ENCODE measurements at places on chromosomes 3 and 15.

DNA sequence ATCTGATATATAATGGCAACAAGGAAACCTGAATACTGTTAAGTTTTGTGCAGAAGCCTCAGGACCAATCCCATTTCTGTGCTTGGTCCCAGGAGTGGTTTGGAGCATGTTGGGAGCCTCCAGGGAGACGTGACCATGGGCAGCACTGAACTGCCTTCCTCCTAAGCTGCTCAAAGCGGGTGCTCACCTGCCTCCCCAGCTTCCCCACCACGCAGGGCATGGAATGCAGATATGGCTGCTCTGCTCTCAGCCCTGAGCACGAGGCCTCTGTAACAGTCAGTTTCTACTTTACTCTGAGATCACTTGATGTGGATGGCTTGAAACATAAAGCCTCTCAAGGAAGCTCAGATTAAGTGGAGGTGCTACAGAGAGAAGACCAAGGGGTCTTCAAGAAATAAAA lies 49.3 kb downstream of the MESD start:
- no peak for DNase-seq

DNA sequence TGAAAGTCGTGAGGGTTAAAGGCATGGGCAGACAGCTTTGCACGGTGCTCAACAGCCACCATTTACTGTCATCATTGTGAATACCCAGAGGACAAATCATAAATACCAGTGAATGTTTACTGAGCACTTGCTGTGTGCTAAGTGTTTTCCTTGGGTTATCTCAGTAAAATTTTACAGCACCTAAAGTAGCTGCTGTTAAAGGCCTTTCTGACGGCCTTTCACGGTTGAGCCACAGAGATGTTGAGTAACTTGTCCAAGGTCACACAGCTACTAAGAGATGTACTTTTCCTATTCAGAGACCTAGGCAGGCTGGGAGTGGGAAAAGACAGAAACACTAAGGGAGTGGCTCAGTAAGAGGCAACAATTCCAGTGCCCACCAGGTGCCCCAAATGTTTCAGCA lies 393 bp upstream of the CPNE9 start:
- no peak for DNase-seq

- DNase-seq = no peak
Observed at GRCh38 chr3:59595830-59596229, 546.0 kb upstream of the CFAP20DC start.

DNA sequence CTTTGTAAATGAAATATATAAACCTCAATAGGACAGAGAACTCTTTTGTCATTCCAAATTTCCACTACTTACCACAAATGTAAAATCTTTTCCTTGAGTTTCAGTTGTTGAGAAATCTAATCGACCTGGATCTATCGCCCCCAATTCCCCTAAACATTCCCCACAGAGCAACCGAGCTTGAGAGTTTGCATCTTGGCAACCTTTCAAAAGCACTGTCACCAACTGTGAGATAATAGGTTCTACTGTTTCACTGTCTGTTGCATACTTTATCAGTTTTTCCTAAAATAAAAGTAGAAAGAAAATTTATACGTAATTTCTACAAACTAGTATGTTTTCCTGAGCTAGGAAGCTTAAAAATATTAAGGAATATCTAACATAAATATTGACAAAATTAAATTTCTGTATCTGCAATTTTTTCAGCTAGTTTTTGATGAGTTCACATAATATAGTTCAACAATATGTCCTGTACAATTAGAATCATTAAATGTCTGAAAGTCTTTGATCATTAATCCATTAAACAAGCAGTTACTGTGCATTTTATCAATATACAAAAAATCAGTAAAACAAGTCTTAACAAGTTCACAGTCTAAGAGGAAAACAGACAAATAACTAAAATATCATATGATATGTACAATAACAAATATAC lies 54.5 kb downstream of the ATR start:
- peak; percentile 4 for DNase-seq

DNA sequence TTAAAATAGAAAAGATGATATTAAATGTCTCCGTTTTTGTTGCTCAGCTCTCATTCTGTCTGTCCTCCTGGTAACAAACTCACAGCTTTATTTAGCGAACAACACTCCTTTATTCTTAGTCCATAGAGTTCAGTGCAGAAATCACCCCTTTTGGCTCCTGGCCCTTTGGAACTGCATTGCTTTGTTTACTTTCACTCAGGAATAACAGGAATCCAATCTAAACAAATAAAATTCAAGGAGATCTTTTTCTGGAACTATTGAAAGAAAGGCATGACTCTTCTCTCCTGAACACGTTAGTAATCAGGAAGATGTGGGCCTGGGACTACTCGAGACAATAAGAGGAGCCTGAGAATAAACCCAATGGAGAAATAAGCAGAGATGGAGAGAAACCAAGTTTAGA lies 409.2 kb downstream of the DIPK2A start:
- no peak for DNase-seq

GRCh38 chr3:22377421-22377820 lies 626.4 kb upstream of the ZNF385D start:
- peak; percentile 68 for DNase-seq

DNA sequence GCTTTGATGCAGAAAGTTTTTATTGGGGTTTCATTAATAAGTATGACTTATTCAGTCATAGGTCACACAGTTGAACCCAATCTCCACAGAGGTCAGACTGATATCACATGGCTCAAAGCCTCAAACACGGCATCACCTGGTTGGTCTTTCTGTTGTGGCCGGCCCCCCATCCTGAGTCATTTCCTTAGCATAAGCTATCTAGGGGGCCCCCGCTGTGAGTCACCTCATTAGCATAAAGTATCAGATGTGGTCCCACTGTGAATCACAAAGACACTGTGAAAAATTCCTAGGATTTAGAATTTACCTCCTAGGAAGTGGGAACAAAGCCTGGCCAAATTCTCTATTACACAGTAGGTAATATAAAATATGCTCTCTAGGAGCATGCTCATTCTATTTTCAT lies 502.2 kb downstream of the PYDC2 start:
- no peak for DNase-seq

DNA sequence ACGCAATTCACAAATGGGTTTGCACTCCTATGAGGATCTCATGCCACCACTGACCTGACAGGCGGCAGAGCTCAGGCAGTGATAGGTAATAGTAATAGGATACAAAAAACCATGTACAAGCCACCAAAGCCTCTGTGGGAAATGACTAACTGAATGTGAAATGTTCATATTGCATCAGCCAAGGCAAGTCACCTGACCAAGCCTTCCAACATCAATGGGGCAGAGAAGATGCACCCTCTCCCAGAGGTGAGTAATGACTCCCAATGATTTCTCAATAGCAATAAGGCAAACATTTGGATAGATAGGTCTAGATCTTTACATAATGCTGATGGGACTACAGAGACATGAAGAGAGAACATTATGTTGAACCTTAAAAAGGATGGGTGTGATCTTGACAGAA lies 14.9 kb downstream of the CNTN3 start:
- DNase-seq = peak; percentile 89

GRCh38 chr15:47741082-47741481 lies 23.8 kb downstream of the SEMA6D start:
- no peak for DNase-seq

GRCh38 chr15:81752974-81753373 lies 292.8 kb downstream of the MEX3B start:
- no peak for DNase-seq

- DNase-seq = peak; percentile 43
Observed at GRCh38 chr3:107928084-107928445, 162.8 kb downstream of the CD47 start.

DNA sequence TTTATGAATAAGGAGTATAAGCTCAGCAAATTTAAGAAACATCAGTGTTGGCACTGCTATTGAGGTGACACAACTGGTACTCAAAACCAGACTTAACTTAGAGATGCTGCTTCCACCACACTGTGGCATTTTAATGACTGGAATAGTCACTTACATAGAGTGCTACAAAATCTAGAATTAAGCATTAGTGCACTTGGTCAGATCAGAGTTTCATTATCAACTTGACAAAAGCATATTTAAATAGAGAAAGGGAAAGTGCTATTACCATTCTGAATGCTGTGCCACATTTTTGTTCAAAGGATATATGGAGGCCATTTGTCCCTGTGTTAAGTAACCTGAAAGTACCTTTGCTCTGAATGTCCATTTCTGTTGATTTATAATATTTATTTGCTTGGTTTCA lies 800.7 kb upstream of the ALCAM start:
- DNase-seq = no peak

- DNase-seq = no peak
Observed at GRCh38 chr3:100629421-100630127, 20.2 kb downstream of the ADGRG7 start.

GRCh38 chr15:51649659-51650521 lies 27.3 kb upstream of the DMXL2 start:
- peak; percentile 87 for DNase-seq

GRCh38 chr15:100928632-100929280 lies 9.6 kb downstream of the LRRK1 start:
- DNase-seq = no peak

DNA sequence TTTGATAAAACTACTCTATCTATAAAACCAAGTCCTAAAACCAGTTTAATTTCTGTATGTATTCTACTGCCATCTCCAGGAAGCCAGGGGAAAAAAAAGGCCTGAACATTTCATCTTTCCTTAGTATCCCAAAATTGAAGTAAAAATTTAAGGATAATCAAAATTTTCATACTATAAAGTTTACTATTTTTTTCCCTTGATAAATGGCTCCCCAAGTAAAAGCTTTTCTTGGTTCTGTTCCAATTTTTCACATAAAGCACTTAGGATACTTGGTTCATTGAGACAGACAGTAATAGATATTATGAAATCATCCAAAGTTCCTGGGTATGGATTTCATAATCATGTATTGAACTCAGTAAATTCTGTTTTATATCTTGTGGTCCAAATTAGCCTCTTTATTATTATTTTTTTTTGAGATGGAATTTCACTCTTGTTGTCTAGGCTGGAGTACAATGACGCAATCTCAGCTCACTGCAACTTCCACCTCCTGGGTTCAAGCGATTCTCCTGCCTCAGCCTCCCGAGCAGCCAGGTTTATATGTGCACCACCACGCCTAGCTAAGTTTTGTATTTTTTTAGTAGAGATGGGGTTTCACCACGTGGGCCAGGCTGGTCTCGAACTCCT lies 34.5 kb downstream of the ICE2 start:
- peak; percentile 63 for DNase-seq

GRCh38 chr15:96276438-96277210 lies 53.9 kb upstream of the NR2F2 start:
- DNase-seq = peak; percentile 44

DNA sequence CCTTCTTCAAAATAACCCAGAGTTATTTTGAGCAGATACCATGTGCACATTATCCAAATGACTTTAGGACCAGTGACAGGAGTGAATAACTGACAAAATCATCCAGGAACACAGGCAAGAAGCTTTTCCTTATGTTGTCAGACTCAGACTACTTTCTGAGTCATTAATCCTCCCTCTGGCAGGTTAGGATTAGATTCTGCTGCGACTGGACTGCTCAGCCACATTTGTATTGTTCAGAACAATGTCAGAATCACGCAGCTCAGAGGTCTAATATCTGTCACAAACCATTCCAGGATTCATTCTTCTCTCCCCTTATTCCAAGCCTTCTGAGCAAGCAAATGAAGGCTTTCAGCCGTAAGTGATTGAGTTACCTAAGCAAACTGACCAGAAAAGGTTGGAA lies 34.8 kb upstream of the FAM174B start:
- DNase-seq = no peak

DNA sequence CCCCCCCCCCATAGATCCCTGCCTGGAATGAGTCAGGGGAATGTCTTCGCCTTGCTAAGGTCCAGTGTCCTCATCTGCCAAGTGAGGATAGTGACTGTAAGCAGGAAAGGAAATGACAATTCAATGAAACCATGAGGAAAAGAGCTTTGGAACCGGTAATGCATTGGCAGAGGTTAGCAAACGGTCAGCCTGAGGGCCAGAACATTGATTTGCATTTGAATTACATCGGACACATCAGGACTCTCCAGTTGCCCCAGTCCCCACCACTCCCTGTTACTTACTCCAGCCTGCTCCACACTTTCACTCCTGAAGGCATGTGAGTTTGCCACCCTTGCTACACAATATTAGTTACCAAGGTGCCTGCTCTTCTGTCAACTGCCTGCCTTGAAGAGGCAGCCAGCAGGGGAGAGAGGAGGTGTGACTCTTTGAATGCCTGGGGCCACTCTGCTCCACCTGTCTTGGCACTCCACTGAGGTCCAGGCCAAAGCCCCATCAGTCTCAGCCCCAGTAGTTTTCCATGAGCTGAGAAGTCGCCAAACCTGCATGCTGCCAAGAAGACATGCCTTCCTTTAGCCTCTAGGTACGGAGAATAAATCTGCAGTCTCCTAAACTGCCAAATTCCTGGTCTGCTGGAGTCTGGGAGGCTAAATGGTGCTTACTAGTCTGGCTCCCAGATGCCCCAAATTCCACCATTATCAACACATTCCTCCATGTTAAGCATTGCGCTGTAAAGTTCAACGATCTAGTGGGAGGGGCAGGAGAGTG lies 191.7 kb upstream of the TLE3 start:
- DNase-seq = peak; percentile 74

GRCh38 chr15:77966540-77967234 lies 110.8 kb downstream of the TBC1D2B start:
- DNase-seq = peak; percentile 44

- peak; percentile 7 for DNase-seq
Observed at GRCh38 chr3:193744822-193745684, 152.0 kb downstream of the OPA1 start.

GRCh38 chr3:58074116-58074715 lies 66.0 kb downstream of the FLNB start:
- no peak for DNase-seq

- peak; percentile 14 for DNase-seq
Observed at GRCh38 chr3:27573780-27574437, 89.7 kb upstream of the SLC4A7 start.

GRCh38 chr3:17865631-17866030 lies 123.2 kb upstream of the TBC1D5 start:
- DNase-seq = no peak

DNA sequence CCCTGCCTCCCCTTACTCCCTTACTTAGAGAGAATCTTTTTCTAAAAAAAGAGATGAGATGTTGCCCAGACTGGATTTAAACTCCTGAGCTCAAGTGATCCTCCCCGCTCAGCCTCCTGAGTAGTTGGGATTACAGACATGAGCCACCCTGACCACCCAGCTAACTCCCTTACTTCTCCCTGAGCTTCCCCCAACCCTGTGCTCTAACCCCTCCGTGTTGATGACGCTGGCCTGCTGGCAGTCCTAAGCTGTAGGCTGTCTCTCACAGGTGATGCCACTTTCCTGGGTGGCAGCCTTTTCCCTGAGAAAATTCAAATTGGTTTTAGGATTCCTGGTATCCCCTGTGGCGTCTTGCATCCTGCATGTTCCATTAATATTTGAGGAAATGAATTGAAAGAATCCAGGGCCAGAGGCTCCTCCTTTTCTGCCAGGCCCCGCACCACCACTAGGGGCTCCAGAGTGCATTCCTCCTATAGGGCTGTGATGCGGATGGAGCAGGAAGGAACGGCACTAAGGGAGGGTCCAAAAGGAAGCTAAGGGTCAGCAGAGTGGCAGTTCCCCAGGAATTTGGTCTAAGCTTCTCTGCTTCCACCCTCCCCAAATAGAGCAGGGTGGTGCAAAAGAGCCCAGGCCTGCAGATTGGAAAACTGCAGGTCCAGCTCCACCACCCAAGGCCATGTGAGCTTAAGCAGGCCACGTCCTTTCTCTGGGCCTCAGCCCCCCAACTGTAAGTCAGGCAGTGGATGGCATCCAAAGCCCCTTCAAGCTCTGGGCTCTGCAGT lies 101.1 kb downstream of the DAPK2 start:
- peak; percentile 58 for DNase-seq

GRCh38 chr3:193029800-193030199 lies 112.1 kb upstream of the MB21D2 start:
- no peak for DNase-seq

All from cardiac fibroblast (primary cell).